Stimulated activated CD4-positive, alpha-beta T cell treated with anti-CD3 and anti-CD28 coated beads, Interleukin-15, amount 100 ng/mL, for 24 hours (primary cell): ENCODE measurements at places on chromosomes 11 and 22.

- no peak for DNase-seq
Measured at GRCh38 chr11:17273668-17274282, 2.8 kb upstream of the NUCB2 start.

DNA sequence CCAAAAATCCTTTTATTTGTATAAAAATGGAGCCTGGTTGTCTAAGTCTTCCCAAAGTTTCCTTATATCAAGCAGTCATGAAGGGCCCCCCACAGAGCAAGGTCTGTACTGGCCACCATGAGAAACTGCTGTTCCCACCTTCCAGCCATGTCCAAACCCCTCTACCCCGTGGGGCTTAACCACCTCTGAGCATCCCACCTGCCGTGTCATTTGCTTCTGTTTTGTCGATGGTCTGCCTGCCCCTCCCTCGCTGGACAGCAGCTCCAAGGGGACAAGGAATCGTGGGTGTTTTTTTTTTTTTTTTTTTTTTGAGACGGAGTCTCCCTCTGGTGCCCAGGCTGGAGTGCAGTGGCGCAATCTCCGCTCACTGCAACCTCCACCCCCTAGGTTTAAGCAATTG lies 11.1 kb upstream of the ANO1 start:
- DNase-seq = no peak

- no peak for DNase-seq
Measured at GRCh38 chr22:39360242-39360641, 10.5 kb downstream of the SYNGR1 start.

DNA sequence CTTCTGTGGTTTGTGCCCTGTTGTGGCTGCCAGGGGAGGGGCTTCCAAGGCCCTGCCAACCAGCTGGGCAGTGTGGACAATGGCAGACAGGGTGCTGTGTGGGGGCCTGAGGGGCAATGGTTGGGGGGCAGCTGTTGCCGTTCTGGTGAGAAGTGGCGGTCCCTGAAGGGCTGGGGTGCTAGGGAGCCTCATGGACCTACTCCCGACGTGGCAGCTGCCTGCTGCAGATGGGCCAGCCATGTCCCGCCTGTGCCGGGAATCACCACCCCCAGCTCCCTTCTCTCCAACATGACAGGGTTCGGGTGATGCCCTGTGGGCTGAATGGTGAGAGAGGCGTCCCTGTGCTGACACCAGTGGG lies 74.2 kb downstream of the KCNQ1 start:
- no peak for DNase-seq

GRCh38 chr11:134072844-134073243 lies 4.0 kb downstream of the JAM3 start:
- DNase-seq = no peak

- DNase-seq = no peak
Measured at GRCh38 chr11:112364962-112365481, 104.4 kb upstream of the PLET1 start.

GRCh38 chr11:13227676-13228255 lies 49.8 kb upstream of the BMAL1 start:
- no peak for DNase-seq

GRCh38 chr22:42679691-42680090 lies 30.5 kb upstream of the CYB5R3 start:
- DNase-seq = no peak

DNA sequence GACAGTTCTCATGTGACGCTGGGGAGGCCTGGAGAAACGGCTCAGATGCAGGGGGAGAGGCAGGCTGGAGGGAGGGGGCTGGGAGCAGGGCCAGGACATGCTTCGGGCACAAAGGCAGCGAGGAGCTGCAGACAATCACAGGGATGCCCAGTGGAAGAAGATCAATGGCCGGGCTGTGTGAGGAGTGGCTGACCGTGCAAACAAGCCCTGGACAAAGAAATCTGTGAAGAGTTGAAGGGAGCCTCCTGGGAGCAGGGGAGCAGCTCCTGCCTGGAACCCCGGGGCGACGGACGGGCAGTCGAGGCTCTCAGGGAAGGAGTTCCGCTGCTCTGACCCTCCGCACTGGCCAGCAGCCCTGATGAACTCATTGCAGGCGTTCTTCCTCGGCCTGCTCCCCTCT lies 126.7 kb upstream of the B3GAT1 start:
- DNase-seq = no peak

DNA sequence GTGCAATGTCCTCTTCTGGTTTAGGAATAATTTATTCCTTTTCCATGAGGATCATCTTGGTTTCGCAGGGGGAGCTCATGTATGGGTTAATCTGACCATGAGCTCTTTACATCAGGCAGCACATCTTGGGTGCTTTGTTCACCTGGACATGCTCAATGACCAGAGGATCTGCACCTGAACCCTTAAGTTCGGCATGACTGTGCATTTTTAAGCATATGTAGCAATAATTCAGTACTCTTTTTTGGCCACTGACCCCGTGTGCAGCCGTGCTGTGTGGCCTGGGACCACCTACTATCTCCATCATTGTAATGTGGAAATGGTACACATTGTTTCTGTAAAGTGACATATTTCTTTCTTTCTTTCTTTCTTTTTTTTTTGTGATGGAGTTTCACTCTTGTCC lies 62.9 kb downstream of the DEPDC5 start:
- DNase-seq = no peak

DNA sequence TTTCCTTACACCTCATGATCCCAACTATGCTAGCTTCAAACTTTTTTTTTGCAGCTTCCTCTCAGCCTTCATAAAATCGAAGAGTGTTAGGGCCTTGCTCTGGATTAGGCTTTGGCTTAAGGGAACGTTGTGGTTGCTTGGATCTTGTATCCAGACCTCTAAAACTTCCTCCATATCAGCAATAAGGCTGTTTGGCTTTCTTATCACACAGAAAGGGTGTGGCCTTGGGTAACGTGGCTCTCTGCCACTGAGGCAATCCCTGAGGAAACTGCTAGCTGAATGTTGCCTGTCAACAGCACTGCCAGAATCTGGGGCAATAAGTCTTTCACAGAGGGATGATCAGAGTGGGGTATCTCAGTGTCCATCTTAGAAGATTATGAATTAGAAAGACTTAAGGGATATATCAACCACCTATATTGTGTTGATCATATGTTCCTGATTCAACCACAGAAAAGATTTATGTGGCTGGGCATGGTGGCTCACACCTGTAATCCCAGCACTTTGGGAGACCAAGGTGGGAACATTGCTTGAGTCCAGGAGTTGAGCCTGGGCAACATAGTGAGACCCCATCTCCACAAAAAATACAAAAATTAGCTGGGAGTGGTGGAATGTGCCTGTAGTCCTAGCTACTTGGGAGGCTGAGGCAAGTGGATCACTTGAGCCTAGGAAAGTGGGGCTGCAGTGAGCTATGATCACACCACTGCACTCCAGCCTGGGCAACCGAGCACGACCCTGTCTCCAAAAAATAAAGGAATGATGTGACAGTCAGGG lies 12.5 kb upstream of the CUL5 start:
- DNase-seq = no peak

GRCh38 chr22:29842740-29843139 lies 4.7 kb upstream of the ASCC2 start:
- no peak for DNase-seq
